Gastroesophageal sphincter (tissue), 4 donors: ENCODE measurements at places on chromosomes 1 and 21.

GRCh38 chr21:36584980-36585940 lies 105.3 kb upstream of the CLDN14 start:
- no peaks in the 10 kb centered on the region for H3K36me3 ChIP-seq
- H3K4me1 ChIP-seq = no peaks in the 10 kb centered on the region
- H3K27me3 ChIP-seq = peaks cover 24% of the 10 kb centered on the region
- no peak overlapping the region for H3K4me3 ChIP-seq
- H3K27ac ChIP-seq = no peak overlapping the region

GRCh38 chr21:45938811-45939520 lies 42.6 kb upstream of the COL6A1 start:
- H3K4me3 ChIP-seq = no peak overlapping the region
- H3K27me3 ChIP-seq = no peaks in the 10 kb centered on the region
- no peak overlapping the region for H3K27ac ChIP-seq
- no peaks in the 10 kb centered on the region for H3K4me1 ChIP-seq
- H3K36me3 ChIP-seq = no peaks in the 10 kb centered on the region

DNA sequence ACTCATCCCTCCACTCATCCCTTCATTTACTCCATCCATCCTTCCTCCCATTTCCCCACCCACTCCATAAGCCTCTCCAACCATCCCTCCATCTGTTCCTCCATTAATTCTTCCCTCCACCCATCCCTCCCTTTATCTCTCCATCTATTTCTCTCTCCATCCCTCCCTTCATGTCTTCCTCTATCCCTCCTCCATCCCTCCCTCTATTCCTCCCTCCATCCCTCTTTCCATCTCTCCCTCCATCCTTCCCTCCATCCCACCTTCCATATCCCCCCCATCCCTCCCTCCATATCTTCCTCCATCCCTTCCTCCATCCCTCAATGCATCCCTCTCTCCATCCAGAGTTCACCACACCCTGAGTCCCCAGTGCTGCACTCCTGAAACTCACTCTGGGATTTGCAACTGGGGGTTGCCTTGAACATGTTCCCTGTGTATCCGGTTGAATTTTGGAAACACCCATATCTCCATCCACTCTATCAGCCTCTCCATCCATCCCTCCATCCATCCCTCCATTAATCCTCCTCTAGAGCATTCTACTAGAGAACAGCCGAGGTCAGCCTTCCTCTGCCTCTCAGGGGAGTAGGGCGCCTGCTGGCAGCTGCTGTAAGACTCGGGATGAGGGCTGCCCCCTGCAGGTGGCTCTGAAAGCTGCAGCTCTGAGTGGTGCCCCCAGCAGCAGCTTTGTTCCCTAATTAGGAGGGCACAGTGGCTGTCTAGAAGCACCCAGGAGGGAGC lies 39.4 kb downstream of the ABCG1 start:
- no peaks in the 10 kb centered on the region for H3K27me3 ChIP-seq
- no peak overlapping the region for H3K4me3 ChIP-seq
- H3K36me3 ChIP-seq = no peaks in the 10 kb centered on the region
- no peak overlapping the region for H3K27ac ChIP-seq
- no peak for ATAC-seq

DNA sequence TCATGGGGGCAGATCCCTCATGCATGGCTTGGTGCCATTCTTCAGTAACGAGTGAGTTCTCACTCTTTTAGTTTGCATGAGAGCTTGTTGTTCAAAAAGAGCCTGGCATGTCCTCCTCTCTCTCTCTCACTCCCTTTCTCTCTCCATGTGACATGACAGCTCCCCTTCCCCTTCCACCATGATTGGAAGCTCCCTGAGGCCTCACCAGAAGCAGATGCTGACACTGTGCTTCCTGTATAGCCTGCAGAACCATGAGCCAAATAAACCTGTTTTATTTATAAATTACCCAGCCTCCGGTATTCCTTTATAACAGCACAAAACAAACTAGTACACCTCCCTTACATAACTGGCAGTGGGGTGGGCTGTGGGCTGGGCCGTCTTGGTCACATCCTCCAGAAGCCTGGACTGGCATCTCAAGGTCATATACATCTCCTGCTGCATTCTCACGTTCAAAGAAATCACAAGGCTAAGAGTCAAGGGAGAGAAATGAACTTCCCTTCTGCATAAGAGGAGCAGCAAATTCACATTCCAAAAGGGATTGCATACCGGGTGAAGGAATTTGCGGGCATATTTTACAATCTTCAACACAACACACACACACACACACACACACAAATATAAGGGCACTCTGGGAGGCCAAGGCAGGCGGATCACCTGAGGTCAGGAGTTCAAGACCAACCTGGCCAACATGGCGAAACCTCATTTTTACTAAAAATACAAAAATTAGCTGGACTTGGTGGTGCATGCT lies 2.3 kb upstream of the CCSAP start:
- no peaks in the 10 kb centered on the region for H3K36me3 ChIP-seq
- no peak overlapping the region for H3K27ac ChIP-seq

DNA sequence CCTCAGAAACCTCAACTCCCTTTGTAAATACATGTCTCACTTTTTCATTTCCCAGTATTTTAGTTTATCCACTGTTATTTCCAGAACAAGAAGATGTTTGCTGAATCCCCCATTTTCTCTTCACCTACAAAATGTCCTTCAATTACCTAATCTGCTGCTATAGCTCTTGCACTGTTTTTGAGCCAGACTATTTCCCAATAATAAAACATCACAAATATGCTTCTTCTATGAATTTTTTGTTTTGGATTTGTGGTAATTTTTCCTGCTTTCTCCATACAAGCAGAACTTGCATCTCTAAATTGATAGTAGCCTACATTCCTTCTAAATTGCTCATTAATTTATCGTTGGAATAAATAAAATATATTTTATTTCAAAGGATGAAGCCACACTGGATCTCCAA lies 199.6 kb upstream of the C1orf87 start:
- H3K27me3 ChIP-seq = no peaks in the 10 kb centered on the region
- H3K36me3 ChIP-seq = no peaks in the 10 kb centered on the region
- no peak for ATAC-seq
- no peaks in the 10 kb centered on the region for H3K4me1 ChIP-seq
- H3K4me3 ChIP-seq = no peak overlapping the region
- H3K27ac ChIP-seq = no peak overlapping the region

DNA sequence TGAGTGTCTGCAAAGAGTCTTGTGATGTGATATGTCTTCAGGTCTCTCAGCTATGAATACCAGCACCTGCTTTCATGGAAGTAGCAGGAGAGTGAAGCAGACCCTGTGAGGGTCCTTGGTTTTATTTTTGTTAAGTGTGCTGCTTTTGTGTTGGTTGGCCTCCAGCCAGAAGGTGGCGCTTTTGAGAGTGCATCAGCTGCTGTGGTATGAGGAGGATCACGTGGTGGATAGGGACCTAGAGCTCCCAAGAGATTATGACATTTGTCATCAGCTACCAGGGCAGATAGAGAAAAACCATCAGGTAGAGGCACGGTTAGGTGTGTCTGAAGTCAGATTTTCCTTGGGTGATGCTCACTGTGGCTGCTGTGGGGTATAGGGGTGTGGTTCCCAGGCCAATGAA lies 1232.1 kb downstream of the MRPL39 start:
- no peaks in the 10 kb centered on the region for H3K27me3 ChIP-seq
- H3K36me3 ChIP-seq = no peaks in the 10 kb centered on the region
- ATAC-seq = no peak
- H3K4me3 ChIP-seq = no peak overlapping the region
- no peak overlapping the region for H3K27ac ChIP-seq

- no peaks in the 10 kb centered on the region for H3K27me3 ChIP-seq
- H3K27ac ChIP-seq = no peak overlapping the region
- no peak overlapping the region for H3K4me3 ChIP-seq
- ATAC-seq = no peak
These were observed 103.2 kb downstream of the RGL1 start for GRCh38 chr1:183908079-183908478.

DNA sequence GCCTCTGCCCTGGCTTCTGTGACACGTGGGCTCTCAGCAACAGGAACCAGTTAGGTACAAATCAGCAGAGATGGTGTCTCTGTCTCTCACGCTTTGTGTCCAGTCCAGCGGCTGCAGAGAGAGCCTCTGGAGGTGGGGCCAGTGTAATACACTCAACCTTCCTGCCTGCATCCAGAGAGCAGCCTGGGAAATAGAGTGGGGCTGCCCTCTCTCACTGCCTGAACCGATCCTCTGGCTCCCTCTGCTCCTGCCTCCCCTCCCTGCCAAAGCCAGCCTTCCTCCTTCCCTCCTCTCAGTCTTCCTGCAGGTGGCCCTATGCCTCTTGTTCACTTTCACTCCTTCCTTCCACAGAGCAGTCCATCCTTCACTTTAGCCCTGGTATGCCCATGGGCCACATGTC lies at the start of gene ZNF648:
ZNF648 (minus strand) TSS at position 119 of the 400 bp plus-strand sequence. CDS start 3,702 bp downstream, outside the sequence.
- peaks cover 55% of the 10 kb centered on the region for H3K27me3 ChIP-seq
- ATAC-seq = no peak
- no peak within 1 kb of the TSS for H3K27ac ChIP-seq
- H3K4me1 ChIP-seq = no peaks in the 10 kb centered on the region
- H3K4me3 ChIP-seq = no peak within 1 kb of the TSS
- H3K36me3 ChIP-seq = no peaks in the 10 kb centered on the region

GRCh38 chr1:9716404-9717192 lies 65.1 kb downstream of the PIK3CD start:
- H3K4me3 ChIP-seq = no peak overlapping the region
- no peaks in the 10 kb centered on the region for H3K4me1 ChIP-seq
- H3K27ac ChIP-seq = no peak overlapping the region
- H3K36me3 ChIP-seq = peaks cover 88% of the 10 kb centered on the region
- no peak for ATAC-seq

DNA sequence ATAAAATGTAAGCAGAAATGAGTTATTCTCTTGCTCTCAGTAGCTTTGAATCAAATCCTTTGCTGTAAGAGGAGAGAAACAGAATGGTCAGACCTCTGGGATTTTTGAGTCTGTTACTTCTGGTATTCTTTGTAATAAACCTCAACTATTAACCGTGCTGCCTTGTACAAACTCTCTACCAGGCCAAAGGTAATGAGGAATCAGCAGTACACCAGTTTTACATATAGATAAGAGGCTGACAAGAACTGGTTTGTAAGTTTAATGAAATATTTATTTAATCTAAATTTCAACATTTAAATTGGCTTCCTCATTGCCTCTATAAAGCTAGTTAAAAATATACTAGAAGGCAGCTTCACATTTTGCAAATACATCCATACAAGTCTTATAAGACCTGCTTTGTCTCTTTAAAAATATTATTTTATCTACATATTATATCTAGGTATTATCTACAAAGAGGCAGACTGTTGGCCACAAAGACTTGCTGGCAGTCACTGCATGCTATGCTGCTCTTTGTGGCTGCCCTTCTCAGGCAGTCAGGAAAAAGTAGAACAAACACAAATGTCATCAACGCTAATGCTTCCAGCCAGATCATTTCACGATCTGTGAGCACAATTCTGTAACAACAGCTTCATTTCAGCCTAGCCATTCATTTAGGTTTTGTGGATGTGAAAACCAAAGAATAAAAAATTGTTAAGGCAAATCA lies 173.0 kb downstream of the GABPA start:
- H3K36me3 ChIP-seq = no peaks in the 10 kb centered on the region
- no peaks in the 10 kb centered on the region for H3K27me3 ChIP-seq
- H3K27ac ChIP-seq = no peak overlapping the region
- peaks cover 30% of the 10 kb centered on the region for H3K4me1 ChIP-seq
- no peak overlapping the region for H3K4me3 ChIP-seq

- peak overlapping the region; percentile 33 for H3K27ac ChIP-seq
- ATAC-seq = no peak
- no peaks in the 10 kb centered on the region for H3K27me3 ChIP-seq
- no peak overlapping the region for H3K4me3 ChIP-seq
- no peaks in the 10 kb centered on the region for H3K36me3 ChIP-seq
These were observed 48.4 kb upstream of the ADORA3 start for GRCh38 chr1:111551623-111552411.

DNA sequence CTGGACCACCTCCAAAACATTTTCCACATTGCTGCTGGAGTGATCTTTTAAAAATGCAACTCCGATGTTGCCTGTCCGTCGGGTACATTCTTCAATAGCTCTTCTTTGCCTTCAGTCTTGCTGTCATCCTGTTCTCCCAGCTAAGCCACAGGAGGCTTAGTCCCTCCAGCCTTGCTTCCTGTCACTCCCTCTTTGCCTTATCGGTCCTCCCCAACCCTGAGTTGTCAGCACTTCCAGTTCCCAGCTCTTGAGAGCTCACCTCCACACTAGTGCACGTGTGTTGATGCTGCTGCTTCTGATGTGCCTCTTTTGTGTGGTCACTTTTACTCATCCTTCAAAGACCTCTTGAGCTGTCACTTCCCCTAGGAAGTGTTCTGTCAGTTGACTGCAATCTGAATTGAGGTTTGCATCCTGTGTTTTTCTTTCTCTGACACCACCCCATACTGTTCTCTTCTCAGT lies 15.3 kb downstream of the UCK2 start:
- H3K27ac ChIP-seq = no peak overlapping the region
- no peak for ATAC-seq
- H3K27me3 ChIP-seq = no peaks in the 10 kb centered on the region
- no peaks in the 10 kb centered on the region for H3K36me3 ChIP-seq
- peaks cover 5% of the 10 kb centered on the region for H3K4me1 ChIP-seq

DNA sequence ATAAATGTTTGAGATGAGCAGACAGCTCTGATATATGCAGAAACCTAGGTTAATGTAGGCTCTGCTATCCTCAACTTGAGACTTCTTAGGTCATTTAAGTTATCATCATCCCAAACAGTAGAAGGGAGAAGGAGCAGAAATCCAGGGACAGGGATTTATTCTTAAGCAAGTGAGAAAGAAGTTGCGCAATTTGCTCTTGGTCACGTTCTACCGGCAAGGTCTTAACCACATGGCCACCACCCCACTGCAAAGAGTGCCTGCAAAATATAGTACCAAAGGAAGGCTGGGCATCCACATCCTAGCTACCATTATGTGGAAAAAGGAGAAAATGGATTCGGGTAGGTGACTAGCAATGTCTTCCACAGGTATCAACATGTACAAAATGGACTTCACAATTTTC lies 25.2 kb downstream of the CRNN start:
- H3K4me1 ChIP-seq = no peaks in the 10 kb centered on the region
- ATAC-seq = no peak
- no peak overlapping the region for H3K27ac ChIP-seq
- no peaks in the 10 kb centered on the region for H3K36me3 ChIP-seq

- H3K36me3 ChIP-seq = no peaks in the 10 kb centered on the region
- ATAC-seq = no peak
- H3K4me3 ChIP-seq = no peak overlapping the region
- no peaks in the 10 kb centered on the region for H3K4me1 ChIP-seq
These were observed 62.8 kb downstream of the SAMSN1 start for GRCh38 chr21:14483296-14483695.

- ATAC-seq = no peak
- no peak overlapping the region for H3K27ac ChIP-seq
- H3K36me3 ChIP-seq = no peaks in the 10 kb centered on the region
These were observed 8.9 kb downstream of the CITED4 start for GRCh38 chr1:40853113-40853884.
